ENCODE measurements at places on chromosomes 2 and 18.

DNA sequence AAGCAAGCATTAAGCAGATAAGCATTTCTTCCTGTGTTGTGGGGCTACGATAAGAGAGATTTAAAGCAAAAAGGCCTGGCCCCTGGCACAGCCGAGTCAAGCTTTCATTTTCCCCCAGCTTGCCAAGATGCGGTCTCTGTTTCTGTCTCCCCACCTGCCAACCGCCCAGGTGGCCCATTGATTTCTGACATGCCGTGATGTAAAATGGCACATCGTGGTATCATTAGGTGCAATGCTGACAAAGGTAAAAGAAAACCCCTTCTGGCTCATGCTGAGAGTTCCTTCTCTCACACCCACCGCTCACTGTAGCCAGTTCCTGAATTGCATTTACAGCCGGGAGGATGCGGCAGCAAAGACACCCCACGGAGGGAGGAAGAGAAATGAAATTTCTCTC, 62.8 kb downstream of the BOD1L2 start:
- no peak for DNase-seq

DNA sequence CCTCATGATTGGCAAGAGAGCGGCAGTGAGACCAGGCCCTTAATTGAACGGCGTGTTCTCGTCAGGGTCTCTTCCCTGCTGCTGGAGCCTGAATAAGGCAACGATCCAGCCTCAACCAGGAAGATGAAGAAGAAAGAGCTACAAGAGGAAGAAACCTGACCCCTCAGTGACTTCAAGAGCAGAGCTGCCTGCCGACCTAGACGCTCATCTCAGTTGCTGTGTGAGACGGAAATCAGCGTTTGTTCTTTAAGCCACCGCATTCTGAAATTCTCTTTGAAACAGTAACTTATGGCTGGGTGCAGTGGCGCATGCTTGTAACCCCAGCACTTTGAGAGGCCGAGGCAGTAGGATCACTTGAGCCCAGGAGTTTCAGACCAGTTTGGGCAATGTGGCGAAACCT, 29.6 kb upstream of the KCNG3 start:
- no peak for DNase-seq

DNA sequence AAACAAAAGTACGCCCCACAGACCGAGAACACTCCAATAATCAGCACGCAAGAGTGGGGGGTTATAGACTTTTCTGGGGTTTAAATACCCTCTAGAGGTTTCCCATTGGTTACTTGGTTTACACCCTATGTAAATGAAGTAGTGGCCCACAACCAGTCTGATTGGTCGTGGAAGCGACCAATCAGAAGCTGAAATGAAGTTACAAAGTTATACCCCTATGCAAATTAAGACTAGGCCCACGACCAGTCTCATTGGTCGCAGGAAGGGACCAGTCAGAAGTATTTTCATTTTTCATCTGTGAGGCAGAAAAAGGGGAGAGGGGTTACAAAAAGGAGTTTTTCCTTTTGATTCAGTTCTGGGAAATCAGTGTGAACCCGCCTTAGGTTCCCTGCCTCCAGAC, 55.3 kb upstream of the YWHAQ start:
- no peak for DNase-seq

- no peak for DNase-seq
Observed at GRCh38 chr2:232541961-232542714, 2.6 kb downstream of the CHRNG start.

DNA sequence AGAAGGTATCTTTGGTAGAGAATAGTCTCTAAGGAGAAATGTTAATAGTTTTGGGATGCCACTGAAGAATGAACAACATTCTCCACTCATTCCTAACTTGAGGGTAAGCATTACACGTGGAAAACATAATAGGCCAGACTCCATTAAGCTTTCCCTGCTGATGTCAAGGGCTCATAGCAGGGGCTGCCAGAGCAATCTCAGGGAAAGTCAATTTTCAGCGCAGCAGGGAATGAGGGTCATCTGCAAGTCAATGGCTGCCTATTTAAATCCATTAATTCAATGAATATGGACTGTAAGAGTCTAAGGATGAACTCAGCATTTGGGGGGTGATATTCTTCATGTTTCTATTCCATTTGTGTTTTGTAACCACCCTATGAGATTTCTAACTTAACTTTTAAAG, 144.2 kb upstream of the ARL4C start:
- DNase-seq, result no peak

DNA sequence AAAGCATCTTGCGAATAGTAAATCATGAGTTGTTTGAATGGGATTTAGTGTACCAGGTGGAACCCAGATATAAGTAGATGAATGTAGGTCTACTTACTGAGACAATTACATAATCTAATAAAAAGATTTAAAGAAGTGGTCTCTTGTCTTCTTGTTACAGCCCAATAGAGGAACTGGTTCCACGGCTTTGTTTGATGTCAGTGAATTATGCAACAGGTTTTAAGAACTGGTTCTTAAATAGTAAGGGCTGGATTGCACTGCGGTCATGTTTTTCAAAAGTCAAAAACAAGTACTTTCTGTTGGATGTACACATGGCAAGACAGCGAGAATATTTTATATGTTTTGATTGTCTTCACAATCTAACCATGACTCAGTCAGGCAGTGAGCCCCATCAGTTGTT, 15.4 kb upstream of the SLC9A2 start:
- no peak for DNase-seq

- DNase-seq, result no peak
Observed at GRCh38 chr2:239247401-239248245, 153.2 kb downstream of the HDAC4 start.

DNA sequence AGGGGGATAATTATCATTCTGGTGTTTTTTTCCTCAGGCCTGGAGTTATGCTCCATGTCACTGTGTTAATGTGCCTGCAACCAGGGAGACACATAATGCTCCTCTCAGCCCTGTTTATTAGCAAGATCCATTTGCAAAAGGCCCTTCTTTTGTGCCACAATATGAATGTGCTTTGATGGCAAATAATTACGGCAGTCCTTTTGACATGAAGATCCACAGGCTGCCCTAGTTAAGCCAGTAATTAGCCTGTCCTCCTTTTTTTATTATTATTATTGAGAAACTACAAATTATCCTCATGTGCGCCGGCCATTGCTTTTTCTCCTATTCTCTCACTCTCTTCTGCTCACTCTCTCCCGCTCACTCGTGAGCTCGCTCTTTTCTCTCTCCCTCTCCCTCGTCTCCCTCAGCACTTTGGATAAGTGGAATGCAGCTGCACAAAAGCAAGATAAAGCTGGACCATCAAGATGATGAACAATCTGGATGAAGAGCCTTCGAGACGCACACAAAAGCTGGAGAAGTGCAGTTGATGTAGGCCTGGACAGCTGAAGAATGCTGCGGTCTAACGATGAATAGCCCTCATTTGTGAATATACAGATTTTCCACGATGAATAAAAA, 762.3 kb downstream of the BCL11A start:
- DNase-seq, result no peak

- no peak for DNase-seq
Observed at GRCh38 chr2:41853427-41854191, 194.2 kb upstream of the PKDCC start.

DNA sequence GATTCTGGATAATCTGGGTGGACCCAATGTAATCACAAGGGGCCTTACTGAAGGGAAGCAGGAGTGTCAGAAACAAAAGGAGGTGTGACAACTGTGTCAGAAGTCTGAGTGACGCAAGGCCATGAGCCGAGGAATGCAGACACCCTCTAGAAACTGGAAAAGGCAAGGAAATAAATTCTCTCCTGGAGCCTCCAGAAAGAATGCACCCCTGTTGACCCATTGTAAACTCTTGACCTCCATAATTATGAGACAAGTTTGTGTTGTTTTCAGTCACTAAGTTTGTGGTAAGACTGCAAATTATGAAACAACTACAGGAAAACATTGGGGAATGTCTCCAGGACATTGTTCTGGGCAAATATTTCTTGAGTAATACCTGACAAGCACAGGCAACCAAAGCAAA, 47.3 kb upstream of the B3GNT7 start:
- no peak for DNase-seq

DNA sequence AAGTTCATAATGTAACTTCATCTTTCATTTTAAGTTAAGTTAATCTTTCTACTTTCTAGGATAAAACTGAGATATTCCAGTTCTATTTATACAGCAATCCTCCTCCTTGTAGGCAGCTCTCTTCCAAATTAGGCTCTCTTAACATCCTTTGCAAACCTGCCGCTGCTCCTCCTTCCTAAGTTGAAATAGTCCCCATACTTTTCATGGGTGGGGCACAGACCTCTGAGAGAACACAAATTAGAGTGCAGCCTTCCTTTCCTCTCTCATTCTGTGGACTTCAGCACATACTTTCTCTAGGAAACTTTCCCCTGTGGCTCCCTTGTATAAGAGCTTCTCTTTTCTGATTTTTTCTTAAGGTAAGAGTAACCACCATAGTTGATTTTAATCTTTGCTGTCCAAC, 28.3 kb downstream of the TWSG1 start:
- DNase-seq, result no peak

DNA sequence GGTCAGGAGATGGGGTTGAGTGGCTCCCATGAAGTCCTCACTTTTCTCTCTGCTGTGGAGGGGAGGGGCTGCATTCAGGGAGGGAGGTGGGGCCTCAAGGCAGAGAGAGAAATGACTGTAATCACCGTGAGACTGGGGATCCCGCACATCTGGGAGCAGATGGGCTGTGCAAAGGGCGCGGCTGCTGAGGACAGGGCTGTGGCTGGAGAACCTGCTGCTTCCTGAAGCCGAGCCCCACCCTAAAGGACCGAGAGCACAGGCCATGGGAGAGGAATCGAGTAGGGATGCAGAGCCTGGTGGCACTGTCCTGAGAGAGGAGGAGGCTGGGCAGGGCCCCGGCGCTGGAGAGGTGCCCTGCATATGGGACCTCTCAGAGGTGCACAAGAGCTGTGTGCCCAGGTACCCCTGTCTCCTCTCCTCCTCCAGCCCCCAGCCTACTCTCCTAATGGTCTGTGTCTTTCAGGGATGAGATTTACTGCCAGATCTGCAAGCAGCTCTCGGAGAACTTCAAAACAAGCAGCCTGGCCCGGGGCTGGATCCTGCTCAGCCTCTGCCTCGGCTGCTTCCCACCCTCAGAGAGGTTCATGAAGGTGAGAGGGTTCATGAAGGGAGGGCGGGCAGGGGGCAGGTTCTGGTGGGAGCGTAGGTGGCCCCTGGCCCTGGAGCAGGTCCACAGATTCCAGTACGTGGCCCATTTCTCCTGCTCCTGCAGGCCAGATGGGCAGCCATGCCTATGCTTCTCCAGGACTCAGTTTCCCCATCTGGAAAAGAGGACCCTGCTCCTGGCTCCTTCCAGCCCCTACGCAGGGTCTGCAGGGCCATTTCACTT, 25.9 kb upstream of the GPR17 start:
- no peak for DNase-seq

- DNase-seq, result no peak
Observed at GRCh38 chr18:67553437-67553836, 36.9 kb upstream of the DSEL start.

DNA sequence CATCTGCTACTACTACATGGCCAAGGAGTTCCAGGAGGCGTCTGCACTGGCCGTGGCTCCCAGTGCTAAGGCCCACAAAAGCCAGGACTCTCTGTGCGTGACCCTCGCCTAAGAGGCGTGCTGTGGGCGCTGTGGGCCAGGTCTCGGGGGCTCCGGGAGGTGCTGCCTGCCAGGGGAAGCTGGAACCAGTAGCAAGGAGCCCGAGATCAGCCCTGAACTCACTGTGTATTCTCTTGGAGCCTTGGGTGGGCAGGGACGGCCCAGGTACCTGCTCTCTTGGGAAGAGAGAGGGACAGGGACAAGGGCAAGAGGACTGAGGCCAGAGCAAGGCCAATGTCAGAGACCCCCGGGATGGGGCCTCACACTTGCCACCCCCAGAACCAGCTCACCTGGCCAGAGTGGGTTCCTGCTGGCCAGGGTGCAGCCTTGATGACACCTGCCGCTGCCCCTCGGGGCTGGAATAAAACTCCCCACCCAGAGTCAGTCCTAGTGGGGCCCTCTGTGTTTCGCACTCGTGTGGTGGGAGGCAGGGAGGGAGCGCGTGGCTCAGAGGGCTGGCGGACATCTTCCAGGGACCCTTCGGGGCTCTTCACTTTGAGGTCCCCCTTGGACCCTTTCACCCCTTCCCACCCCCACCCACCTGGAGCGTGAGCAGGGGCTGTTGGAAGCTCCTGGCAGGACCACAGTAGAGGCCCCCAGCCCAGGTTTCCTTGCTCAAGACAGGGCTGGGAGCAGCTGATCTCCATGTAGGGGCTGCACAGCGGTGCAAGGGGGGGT, 5.7 kb downstream of the GPR35 start:
- no peak for DNase-seq

- DNase-seq, result peak; percentile 50
Observed at GRCh38 chr2:160109939-160110673, 47.7 kb upstream of the PLA2R1 start.

GRCh38 chr2:231795525-231796327, 9.5 kb downstream of the COPS7B start:
- no peak for DNase-seq

GRCh38 chr2:62114564-62114963, 81.4 kb upstream of the B3GNT2 start:
- no peak for DNase-seq

- no peak for DNase-seq
Observed at GRCh38 chr2:98592565-98592964, 15.7 kb downstream of the COA5 start.

GRCh38 chr18:36485772-36486171, 188.3 kb downstream of the FHOD3 start:
- no peak for DNase-seq

- DNase-seq, result no peak
Observed at GRCh38 chr2:45167920-45168629, 158.8 kb upstream of the SIX2 start.

- no peak for DNase-seq
Observed at GRCh38 chr18:33577685-33578517, at the start of gene ASXL3. ASXL3 (plus strand) TSS chr18:33578219; CDS start chr18:33578632, 413 bp downstream.

GRCh38 chr2:236078297-236079255, 89.6 kb downstream of the GBX2 start:
- no peak for DNase-seq

DNA sequence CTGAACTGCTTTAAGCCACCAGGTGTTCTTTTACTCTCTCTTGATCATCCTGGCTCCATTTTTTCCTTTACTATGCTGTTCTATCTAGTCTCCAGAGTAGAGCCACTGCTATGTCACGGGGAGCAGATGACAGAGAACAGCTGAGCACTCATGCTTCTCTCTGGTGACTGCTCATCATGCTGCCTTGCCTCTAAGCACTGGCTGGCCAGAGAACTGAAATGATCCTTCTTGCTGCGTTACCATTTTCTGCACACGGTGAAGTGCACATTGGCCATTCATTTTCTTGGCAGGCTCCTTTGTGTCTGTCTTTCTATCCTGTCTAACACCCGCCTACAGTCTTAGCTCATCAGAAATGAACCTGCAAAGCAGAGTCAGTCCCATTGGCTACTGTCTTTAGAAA, 86.0 kb downstream of the KCTD1 start:
- DNase-seq, result no peak

- DNase-seq, result no peak
Observed at GRCh38 chr2:97963880-97964279, 31.9 kb downstream of the TMEM131 start.

- DNase-seq, result no peak
Observed at GRCh38 chr18:34604591-34604990, 105.5 kb upstream of the DTNA start.

DNA sequence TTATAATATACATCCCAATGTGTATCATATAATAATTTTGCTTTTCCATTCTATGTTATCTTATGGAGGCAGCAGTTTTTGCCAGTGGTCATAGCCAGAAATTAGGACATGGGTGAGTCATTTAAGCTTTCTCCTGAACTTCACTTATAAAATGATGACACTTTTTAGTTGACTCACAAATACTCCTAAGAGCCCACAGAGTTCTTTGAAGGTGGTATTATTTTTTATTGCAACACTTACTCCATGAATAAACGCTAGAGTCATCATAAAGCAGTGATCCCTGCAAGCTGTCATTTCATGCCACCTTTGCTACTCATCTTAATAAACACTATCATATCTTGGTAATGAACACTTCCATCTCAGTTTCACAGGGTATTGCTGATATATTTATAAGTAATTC, 69.9 kb upstream of the MAPRE2 start:
- DNase-seq, result no peak
